ENCODE measurements at places on chromosomes 3 and 15.

DNA sequence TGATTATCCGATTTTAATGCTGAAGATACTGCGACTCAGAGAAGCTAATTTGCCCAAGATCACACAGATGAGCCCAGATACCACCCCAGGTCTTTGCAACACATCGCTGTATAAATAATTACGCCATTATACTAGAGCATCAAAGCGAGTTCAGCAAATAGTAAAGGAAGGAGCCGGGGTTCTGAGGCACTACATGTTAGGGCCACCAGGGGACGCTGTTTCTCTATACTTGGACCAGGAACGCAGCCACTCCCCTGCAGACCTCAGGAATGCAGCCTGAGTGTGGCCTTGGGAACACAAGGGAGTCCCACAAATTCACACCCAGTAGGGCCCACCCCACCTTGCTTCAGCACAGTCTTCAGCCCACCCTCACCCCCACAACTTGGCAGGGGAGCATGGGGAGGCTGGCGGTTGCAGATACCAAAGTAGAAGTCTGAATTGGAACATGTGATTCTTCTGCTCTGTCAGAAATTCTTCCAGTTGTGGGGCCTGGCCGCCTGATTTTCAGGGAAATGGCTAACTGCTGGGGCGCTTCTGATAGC lies 57.8 kb upstream of the RYK start:
- DNase-seq, result peak; percentile 75

GRCh38 chr3:43389388-43390254 lies 103.3 kb downstream of the SNRK start:
- no peak for DNase-seq

DNA sequence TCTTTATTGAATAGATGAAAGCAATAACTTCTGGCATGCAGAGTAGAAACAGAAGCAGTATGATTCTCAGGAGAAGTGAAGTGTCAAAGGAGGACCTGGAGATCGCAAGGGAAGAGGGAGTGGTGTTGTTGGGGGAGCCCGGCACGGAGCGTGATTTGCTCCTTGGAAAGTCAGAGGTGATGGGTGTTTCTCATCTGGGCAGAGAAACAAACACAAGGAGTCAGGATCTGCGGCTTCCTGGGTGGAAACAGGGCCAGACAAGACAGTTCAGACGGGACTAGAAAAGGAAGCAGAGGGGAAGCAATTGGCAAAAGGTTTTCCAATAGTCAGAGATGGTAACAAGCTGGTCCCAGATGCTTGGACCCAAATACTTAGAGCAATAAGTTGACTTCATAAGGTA lies 34.4 kb upstream of the CCDC80 start:
- no peak for DNase-seq

DNA sequence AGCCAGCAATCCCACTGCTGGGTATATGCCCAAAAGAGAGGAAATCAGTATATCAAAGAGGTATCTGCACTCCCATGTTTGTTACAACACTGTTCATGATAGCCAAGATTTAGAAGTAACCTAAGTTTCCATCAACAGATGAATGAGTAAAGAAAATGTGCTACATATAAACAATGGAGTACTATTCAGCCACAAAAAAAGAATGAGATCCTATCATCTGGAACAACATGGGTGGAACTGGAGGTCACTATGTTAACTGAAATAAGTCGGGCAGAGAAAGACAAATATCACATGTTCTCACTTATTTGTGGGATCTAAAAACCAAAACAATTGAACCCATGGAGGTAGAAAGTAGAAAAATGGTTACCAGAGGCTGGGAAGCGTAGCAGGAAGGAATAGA lies 108.2 kb downstream of the TBC1D5 start:
- DNase-seq, result no peak

GRCh38 chr3:30819067-30819798 lies 75.2 kb downstream of the GADL1 start:
- DNase-seq, result no peak

DNA sequence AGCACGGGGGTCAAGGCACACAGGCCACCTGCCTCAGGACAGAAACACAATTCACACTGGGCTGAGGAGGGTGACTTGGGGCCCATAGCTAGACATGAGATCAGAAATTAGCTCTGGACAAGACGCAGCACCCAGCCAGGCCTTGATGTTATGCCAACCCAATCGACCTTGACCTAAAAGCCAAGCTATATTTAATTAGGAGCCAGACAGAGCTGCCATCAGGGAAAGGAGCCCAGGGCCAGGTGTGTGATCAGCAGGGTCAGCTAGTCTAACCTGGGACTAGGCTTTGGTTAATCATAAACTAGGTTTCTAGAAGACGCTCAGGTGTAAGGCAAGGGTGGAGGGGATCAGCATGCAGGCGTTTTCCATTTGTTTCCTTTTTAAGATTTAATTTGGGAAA lies 23.9 kb upstream of the SLC25A36 start:
- no peak for DNase-seq

GRCh38 chr15:83248151-83249029 lies 36.1 kb downstream of the BNC1 start:
- DNase-seq, result no peak

DNA sequence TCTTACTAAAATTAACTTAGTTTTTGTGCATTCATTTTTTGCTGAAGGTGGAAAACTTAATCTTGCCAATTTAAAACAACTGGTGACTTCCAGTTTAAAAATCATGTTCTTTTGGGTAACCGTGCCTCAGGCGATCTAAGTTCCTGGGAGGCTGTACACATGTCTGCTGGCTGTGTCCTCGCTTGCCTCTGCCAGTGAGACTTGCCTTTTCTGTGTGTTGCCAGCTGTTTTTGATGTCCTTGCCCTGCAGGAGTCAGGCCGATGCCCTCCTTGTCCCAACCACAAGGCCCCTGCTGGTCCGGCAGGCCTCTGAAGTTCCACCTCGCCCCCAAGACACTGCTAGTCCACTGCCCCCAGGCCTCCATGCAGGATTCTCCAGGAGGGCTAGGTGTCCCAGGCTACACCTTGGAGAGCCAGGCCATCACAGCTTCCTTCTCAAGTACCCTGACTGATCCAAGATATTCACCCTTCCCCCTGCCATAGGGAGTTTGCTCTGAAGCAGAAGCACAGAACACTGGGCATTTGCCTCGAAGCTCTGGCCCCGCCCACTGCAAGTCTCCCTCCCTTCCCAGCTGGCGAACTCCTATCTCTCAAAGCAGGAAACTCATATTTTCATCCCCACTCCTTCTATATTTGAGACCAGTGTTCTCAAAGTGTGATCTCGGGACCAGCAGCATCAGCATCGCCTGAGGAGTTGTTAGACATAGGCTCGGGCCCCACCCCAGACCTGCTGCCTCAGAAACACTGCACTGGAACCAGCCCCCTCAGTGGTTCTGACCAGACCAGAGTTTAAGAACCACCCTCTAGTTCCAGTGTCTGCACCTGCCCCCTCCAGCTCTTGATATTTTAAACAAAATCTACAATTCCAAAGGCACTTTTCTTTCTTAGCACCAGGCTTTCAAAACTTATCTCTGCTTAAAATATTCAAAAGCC lies 185.8 kb upstream of the UBE2E1 start:
- DNase-seq, result no peak

- no peak for DNase-seq
These were observed 111.3 kb downstream of the DCLK3 start for GRCh38 chr3:36653095-36653494.

DNA sequence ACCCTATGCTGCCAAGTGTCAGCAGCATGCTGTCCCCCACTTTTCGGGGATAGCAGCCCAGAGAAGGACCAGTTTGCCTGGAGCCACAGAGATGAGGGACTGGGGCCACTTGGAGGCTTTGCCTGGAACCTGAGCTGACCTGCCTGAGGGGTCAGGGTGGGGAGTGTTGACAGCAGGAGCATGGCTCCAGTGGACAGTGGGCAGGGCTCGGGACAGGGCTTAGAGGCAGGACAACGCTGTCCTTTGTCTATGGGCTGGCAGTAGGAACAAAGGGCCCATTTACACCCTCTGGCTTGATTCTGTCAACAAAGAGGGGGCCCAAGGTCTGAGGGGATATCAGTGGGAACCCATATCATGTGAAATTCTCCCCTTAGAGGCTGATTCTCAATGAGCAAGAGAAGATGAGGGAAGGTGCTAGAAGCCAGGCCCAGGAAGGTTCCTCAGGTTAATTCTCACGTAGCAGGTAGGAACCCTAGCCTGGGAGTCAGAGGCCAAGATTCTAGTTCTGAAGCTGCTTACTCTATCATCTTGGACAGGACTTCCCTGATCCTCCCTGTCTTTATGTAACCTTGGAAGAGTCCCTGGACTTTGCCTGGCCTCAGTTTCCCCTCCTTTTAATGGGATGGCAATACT lies 29.7 kb upstream of the HHATL start:
- peak; percentile 59 for DNase-seq

GRCh38 chr3:118472586-118472985 lies 562.1 kb downstream of the IGSF11 start:
- no peak for DNase-seq

- no peak for DNase-seq
These were observed 20.8 kb downstream of the RAB6B start for GRCh38 chr3:133874761-133875438.

DNA sequence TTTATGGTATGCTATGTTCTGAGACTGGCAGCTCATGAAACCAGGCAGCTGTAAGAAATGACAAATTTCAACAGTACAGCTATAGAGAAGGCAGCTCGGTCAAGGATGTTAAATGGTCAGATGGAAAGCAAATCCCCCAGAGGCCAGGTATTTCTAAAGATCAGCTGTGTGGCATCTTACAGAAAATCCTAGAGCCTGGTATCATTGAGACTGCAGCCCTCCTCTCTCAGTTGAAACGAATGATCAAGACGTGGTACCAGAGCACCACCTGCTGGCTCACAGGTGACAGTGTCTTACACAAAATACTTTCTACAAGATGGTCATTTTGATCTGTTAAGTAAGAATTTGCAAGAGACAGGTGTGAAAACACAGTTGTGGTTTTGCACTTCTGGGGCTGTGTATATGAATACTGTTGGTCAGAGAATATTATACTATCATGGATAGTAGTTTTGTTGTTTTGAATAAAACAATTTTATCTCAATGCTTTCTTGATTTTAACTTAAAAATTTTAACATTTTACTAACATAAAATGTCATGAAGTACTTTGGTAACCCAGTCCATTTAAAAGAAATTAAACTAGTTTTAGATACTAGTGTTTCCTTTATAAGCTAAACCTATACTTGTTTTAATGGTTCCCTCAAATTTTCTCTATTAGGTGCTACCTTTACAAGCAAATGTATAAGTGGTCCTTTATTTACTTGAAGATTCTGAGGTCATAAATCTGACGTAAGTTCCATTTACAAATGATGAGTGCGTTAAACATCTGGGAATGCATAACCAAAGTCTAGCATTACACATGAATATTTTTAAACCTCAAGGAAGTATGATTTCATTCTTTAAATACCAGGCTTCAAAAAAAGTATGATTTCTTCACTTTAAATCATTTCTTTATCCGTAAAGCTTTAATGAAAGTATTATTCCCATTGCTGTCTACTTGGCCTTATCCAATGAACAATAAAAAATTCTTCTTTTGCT lies 121.8 kb downstream of the PDZRN3 start:
- peak; percentile 36 for DNase-seq

DNA sequence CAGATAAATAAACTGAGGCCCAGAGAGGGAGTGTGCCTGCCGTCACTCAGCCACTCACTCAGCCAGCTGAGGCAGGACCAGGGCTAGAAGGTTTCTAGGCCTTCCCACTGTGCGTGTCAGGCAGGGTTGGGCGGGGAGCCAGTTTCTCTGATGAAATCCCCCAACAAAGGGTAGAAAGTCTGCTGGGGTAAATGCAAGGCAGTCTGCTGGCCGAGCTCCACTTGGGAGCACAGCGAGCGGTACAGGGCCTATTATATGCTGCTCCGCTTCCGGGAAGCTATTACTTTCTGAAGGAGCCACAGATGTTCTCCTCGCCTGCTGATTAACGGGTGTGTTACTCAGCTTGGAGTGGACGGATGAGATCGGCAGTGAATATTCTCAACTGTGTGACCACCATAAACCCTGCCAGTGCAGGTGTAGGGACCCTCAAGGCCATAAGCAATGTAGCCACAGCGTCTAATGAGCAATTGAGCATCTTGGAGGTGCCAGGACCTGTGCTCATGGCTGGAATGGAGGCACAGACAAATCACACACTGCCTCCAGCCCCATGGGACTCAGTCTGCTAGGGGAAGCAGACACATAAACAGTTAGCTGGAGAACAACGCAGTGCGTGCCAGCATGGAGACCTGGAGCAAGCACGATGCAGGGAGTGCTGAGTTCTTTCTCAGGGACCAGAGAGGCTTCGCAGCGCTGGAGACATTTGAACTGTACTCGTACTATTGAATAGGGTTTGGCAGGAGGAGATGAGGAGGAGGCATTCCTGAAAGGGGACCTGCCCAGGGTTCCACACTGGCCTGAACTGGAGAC lies 42.1 kb downstream of the CORO2B start:
- peak; percentile 83 for DNase-seq

GRCh38 chr3:101996832-101997231 lies 147.5 kb downstream of the NFKBIZ start:
- DNase-seq, result no peak

DNA sequence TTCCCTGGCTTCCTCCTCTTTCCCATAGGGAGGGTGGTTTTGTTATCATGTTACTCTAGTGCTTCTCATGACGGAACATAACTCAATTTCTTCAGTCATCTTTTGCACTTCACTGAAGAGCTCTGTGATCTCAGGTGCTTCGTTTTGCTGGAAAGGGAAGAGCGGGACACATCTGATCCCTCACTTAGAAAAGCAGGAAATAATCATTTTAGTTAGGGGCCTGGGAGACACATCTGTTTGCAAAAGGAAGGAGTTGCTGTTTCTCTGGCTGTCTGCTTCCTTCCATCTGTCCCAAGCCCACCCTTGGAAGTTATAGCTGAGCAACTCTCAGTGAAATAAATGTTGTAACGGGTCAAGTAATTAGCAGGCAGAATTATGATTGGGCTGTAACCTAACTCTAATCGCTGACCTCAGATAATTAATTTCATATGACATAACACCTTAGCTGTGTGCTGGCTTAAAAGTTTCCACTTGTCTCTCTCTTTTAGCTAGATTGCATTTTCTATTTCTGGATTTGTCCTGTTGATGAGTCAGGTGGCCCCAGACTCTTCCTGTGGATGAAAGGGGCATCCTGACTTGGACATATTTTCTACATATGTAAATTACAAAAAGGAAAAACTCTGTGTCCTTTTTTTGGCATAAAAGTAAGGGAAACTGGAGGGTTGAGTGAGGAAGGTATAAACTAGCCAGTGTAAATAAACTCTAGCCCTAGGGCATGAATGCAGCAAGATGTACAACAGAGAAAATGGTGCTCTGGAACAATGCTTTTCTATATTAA lies 11.0 kb upstream of the FILIP1L start:
- no peak for DNase-seq

DNA sequence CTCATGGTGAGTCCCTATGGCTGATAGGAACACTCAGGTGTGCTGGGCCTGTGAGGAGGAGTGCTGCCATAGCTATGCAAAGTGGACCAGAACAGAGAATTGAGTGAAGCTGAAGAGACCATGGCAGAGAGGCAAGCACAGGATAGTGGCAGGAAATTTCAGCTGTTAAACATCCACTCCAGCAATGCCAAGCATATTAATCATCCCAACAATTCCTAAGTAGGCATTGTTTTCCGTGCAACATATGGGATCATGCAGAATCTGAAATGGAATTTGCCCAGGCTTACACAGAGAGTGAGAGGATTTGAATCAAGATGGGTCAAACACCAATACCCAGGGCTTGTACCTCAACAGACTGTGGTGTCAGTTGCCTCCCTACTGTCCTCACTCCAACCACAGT lies 582.6 kb upstream of the UBE2E2 start:
- no peak for DNase-seq

- DNase-seq, result no peak
These were observed 11.0 kb upstream of the RAP2B start for GRCh38 chr3:153150991-153151390.

GRCh38 chr3:97884586-97885123 lies 62.8 kb downstream of the CRYBG3 start:
- no peak for DNase-seq

- DNase-seq, result peak; percentile 25
These were observed 271.8 kb upstream of the TPM1 start for GRCh38 chr15:62770752-62771151.

Measured in caudate nucleus (tissue), 63 donors.